ENCODE measurements at places on chromosomes 6 and 20. TPM values are rescaled to one million over a fixed set of nuclear protein-coding genes. Genes with fewer than 3 reads are reported as not detected.

BCLAF1 gene
- 108 TPM for total RNA-seq

APCDD1L gene
- total RNA-seq = 0.17 TPM

BPIFB2 gene
- not detected for total RNA-seq

MBOAT1 gene
- total RNA-seq = 22.0 TPM

DEFB132 gene
- not detected for total RNA-seq

CAGE1 gene
- total RNA-seq = under 0.01 TPM

GRCh38 chr20:47231382-47232039, 125.0 kb downstream of the ZMYND8 start:
- DNase-seq = no peak

DNA sequence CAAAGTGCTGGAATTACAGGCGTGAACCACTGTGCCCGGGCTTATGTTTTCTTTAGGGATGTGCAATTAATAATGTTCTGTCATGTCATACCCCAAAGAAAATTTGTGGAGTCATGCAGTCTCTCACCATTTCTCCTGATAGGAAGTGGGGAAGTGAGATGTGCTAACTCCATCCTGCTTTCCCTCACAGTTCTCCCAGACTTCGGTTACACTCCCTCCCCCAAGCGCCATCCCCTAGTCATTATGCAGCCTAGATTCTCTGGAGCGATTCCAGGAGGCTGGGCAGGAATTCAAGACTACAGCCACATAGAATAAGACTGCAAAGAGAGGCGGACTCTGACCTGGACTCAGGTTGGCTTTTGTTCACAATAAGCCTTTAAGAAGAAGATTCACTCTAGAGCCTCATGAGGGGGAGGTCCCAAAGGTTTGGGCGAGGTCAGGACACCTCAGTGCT, 271.4 kb downstream of the ALDH8A1 start:
- DNase-seq = peak; percentile 69

GRCh38 chr6:29965873-29966601, 23.7 kb downstream of the HLA-A start:
- peak; percentile 69 for DNase-seq

DNA sequence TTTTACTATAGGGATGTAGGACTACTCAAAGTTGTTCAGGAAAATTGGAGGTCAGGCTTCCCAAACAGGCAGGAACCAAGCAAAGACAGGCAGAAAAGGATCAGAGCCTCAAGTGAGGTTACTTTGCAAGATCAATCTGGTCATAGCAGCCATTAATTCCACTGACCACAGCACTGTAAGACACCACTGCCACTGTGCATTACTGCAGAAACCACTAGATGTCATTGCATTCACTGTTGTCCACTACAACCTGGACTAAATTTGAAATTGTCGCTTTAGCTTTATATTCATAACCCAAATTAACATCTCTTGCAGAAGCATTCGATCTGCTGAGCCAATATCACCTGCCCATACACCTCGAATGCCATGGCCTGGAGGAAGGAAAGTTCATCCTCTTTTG, 126.9 kb upstream of the UFL1 start:
- DNase-seq = no peak

DNA sequence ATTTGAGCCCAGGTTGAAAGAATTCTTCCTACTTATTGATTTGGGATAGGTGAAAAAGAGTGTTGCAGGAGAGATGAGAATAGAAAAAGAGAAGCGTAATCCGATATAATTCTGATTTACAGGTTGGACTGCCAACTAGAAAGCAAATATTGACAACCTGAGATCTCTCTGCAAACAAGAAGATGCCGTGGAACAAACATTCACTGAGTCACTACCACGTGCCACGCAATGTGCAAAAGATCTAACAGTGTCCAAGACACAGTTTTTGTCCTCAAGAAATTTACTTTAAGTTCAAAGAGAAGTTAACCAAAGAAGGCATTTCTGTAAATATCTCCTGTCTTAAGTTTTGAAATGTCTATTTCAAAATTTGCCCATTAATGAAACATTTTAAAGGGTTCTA, 578.0 kb upstream of the ARID1B start:
- DNase-seq = no peak

DNA sequence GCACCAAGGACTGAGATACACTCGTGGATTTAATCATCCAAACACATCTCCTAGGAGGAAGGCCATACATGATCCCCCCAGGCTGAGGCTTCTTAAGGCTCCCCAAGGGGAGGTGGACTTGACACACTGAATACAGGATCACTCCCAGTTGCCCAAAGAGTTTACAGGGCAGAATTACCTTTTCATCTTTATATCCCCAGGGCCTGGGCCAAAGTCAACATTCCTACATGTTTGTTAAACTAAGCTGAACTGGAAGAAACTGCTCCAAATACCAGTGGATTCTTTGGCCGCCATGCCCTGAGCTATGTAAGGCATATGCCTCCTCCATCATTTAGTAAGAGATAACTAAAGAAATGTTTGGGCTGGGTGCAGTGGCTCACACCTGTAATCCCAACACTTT, 22.2 kb upstream of the SERPINB1 start:
- no peak for DNase-seq

DNA sequence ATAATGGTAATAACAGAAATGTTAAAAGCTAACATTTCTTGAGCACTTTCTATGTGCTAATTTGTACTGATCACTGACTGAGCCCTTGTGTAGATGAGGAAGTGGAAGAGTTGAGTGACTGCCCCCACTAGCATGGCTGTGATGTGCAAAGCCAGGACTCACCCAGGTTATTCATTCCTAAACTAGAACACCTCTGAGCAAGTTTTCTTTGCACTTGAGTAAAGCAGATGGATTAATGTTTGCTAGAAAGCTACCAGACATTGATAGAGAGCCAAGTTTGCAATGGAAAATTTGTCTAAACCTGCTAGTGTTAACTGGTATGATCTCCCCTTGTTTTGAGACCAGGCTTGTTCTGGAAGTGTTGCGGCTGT, 467.4 kb upstream of the PLCB4 start:
- no peak for DNase-seq

DNA sequence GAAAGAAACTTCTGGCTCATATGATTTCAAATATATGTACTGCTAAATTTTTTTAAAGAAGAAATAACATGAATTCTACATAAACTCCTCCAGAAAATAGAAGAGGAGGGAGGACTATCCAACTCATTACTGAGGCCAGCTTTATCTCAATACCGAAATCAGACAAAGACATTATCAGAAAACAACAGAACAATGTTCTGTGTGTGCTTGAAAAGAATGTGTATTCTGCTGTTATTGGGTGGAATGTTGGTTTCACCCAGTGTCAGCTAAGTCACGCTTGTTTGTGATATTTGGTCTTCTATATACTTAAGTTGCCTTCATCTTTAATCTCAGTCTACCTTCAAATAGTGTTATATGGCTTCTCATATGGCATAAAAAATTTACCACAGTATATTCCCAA, 18.6 kb upstream of the ELOVL2 start:
- no peak for DNase-seq

DNA sequence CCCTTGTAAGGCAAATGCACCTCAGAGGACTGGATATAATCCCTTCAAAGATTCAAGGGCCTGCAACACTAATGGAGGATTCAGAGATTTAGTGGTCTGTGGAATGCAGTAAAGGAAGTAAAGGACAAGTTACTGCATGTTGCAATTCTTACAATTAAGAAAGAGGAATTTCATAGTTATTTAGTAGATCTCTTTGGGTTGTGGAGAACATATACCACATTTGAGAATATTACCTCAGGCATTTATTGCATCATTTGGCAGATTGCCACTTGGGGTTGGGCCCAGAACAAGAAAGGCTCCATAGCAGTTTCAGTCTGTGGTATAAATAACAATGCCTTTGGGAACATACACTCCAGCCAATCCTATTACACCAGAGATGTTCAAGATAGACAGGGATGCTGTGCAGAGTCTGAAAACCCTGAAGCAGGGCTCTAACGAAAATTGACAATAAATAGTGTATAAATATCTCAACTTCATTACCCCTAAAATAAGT, 20.9 kb upstream of the EPM2A start:
- peak; percentile 63 for DNase-seq

DNA sequence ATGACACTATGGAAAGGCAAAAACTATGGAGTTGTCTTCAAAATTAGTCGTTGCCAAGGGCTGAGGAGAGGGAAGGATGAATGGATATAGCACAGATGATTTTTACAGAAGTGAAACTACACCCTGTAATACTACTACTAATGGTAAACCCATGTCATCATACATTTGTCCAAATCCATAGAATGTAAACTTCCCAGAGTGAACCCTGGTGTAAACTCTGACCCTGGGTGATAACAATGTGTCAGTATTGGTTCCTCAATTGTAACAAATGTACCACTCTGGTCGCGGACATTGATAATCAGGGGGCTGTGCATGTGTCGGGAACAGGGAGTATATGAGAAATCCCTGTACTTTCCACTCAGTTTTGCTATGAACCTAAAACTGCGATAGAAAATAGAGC, 72.2 kb downstream of the CNBD2 start:
- DNase-seq = no peak

- no peak for DNase-seq
Measured at GRCh38 chr6:152301021-152301764, 336.0 kb downstream of the SYNE1 start.

- no peak for DNase-seq
Measured at GRCh38 chr6:41768545-41769308, 11.0 kb downstream of the FRS3 start.

DNA sequence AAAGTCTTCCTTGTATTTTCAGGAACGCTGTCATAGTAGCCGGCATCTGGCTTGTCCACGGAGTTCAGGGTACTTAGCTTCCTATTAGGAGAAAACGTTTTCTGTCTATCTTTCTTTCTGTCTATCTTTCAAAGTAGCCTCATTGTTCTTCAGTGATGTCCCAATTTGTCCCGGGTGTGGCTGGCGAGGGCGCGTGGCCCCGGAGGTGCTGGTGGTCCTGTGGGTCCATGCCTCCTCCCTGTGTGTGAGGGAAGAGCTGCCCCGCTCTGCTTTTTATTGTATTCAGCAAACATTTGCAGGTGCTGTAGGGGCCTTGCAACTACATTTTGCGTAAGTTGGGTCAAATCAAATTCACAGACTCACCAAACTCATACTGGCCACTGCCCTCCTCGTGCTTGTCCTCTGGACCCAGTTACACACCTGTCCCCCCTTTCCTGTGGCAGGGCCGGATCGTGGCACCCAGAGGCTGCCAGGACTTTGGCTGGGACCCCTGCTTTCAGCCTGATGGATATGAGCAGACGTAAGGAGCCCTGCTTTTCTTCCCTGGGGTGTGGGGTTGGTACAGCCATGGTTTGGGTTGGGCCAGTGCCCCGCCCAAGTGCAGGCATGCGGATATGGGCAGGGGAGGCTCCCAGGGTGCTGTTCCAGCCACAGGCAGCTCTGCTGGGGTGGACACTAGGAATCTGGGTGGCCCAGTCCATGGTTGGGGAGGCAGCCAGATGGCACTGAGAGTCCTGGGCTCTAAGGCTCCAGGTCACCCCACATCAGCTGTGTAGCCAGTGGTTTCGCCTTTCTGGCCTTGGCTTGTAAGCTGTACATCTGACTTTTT, 12.3 kb downstream of the ITPA start:
- no peak for DNase-seq

DNA sequence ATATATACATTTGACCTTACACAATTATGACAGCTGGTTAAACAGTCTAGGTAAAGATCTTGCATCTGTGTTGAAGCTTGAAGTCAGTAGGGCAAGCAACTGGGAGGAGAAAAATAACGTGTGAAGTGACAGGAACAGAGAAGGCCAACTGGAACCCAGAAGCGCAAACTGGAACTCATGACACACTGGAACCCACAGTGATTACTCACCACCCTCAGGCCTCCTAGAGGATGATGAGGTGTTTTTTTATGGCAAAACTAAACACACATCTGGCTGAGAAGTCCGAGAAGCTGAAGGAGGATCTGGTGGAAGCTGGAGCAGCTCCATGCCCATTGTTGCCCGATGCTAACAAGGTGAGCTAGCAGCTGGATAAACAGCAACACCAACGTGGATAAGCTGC, 108.1 kb downstream of the TMEM200A start:
- no peak for DNase-seq

GRCh38 chr20:36865076-36865860, 10.7 kb upstream of the TLDC2 start:
- DNase-seq = no peak

- DNase-seq = no peak
Measured at GRCh38 chr20:59693587-59693986, 89.2 kb downstream of the PHACTR3 start.

- DNase-seq = no peak
Measured at GRCh38 chr20:23683807-23684206, 5.0 kb downstream of the CST4 start.

Data from dermis blood vessel endothelial cell (primary cell).